ENCODE measurements at places on chromosomes 12 and 14.

DNA sequence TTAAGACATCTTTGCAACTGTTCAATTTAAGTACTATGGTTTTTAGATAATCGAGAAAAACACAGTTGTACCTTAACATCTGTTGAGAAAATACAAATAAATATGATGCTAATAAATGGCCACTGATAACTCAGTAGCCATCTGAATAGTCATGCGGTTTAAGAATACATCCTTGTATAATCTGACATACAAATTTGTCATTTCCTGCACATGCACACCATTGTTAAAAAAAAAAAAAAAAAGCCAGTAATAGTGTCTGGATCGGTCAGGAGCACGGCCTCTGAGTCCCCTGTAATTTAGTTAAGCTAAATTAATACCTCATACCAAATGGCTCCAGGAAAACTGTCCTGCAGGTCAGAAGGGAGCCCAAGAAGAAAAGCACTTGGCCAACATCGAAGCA is 16.8 kb downstream of the RFC5 start:
- DNase-seq, result no peak

- no peak for DNase-seq
Measured at GRCh38 chr14:93982230-93983007, 6.0 kb upstream of the ASB2 start.

GRCh38 chr14:90467501-90467900 is 70.7 kb downstream of the CALM1 start:
- DNase-seq, result no peak

DNA sequence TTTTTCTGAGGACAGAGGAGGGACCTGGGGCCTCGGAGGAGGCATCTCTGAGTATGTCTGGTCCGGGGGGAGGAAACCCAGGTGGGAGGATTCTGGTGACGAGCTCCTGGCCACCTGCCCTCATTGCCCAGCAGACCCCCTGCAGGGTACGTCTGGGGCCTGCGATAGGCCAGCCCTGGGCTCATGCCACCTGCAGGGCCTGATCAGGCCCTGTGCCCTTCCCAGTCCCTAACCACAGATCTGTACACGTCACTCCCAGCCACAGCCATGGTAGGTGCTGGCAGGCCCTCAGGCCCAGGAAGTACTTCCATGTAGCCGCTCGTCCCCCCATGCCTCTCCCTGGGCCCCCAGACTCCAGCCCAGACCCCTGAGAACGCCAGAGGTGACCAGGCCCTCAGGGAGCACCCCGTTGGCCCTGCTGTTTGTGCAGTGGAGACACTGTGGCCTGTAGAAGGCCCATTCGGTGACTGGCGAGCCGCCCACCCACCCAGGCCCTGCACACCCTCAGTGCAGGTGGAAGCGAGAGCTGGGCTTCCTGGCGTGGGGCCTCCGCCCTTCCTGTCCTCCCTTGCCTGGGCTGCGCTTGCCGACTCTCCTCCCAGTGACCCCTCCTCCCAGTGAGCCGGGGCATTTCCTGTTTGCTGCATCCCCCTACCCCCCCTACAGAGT is 5.7 kb downstream of the INF2 start:
- no peak for DNase-seq

DNA sequence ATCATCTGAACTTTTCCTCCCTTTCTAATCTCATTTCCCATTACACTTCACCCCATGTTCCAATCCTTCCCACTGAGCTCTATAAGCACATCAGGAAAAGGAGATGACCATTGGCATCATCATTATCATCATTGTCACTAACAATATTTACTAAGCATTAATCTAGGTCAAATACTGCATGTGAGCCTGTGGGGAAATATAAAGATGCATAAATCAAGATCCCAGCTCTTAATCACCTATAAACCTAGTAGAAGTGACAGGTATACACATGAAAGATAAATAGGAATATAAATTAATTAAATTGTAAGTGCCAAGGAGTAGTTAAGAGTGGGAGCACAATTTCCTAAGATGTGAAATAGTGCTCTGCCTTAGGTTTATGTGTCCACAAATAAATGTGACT is 100.6 kb downstream of the OTOGL start:
- DNase-seq, result no peak

GRCh38 chr12:58217130-58217529 is 275.8 kb downstream of the ATP23 start:
- DNase-seq, result no peak

DNA sequence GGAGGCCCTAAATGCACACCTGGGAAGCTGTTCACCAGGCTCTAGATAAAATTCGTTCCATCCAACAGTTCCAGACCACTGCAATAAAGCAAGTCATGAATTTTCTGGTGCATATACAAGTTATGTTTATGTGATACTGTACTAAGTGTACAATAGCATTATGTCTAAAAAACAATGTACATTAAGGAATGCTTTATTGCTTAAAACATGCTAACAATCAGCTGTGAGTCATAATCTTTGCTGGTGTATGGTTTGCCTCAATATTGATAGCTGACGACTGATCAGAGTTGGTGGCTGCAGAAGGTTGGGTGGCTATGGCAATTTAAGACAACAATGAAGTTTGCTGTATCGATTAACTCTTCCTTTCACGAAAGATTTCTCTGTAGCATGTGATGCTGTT is 52.3 kb downstream of the ATG14 start:
- DNase-seq, result no peak

DNA sequence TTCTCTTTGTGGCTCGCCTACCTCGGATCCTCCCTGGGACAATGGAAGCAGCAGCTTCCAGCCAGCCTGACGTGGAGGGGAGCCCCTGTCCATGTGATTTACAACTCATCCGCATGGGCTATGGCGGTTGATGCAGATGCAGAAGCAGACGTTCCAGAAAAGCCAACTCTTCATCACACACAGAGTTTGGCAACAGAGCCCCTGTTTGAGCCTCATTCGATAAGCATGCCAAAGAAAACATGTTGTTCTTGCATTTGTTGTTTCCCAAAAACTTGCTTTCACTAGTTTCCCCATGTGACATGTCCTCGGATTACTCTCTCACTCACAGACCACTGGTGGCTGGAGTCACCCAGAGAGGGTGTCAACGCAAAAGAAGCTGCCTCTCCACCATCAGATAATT is 16.4 kb upstream of the TC2N start:
- no peak for DNase-seq

GRCh38 chr14:56664811-56665421 is 85.3 kb downstream of the TMEM260 start:
- DNase-seq, result no peak

DNA sequence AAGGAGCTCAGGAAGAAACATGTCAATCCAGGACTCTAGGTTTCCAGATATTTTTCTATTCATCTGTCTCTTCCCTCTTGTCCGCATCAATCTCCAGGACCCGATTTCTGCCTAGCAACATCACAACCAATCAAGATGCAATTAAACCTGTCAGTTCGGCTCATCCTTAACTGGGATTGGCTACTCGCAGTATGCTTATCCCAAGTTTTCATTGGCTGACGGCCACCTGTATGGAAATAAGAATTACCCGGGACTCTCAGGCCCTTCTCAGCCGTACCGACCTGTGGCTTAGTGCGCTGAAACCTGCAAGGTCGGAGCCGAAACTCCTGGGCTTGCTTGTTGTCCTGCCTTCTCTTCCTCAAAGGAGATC is 20.4 kb upstream of the ATP5MC2 start:
- DNase-seq, result no peak

DNA sequence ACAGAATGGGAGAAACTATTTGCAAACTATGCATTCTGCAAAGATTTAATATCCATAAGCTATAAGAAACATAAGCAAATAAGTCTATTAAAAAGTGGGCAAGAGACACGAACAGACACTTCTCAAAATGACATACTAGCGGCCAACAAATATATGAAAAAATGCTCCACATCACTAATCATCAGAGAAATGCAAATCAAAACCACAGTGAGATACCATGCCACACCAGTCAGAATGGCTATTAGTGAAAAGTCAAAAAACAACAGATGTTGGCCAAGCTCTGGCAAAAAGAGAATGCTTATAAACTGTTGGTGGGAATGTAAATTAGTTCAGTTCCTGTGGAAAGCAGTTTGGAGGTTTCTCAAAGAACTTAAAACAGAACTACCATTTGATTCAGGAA is 121.3 kb downstream of the KCNMB4 start:
- DNase-seq, result no peak

DNA sequence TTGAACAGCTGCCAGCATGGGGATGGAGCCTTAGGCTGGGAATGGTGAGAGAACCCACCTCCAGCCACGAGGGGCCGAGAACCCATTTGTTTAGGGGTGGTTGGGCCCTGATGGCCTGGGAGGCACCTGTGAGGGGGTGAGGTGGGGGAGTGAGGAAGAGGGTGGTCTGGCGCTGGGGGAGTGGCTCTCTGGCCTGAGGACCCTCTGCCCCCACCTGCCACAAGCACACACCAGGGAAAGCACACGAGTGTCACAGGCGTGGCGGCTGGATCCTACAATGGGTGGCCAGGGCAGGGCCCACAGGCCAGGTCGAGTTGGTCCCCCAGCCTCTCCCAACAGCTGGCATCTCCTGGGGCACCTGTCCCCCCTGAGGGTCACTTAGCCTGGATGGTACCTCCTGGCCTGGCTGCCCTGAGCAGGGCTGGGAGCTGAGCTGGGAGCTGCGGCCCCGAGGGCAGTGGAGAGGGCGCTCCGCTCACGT is 340.5 kb downstream of the TMEM121 start:
- no peak for DNase-seq

DNA sequence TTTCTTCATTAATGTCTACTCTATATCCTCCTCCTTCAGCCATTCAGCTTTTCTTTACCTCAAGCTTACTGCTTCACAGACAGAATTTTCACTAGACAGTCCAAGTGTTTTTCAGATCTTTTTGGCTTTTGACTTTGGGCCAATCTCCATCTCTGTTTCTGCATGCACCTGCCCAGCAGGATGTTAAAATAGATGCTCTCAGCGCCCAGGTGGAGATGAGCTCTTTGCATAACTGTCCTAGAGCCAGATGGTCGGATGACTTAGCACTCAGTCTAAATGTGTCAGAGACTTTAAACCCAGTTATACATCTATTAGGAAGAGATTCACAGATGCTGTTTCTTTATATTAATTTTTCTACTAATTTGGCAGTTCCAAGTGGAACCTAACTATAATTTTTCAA is 80.3 kb upstream of the SSTR1 start:
- no peak for DNase-seq

DNA sequence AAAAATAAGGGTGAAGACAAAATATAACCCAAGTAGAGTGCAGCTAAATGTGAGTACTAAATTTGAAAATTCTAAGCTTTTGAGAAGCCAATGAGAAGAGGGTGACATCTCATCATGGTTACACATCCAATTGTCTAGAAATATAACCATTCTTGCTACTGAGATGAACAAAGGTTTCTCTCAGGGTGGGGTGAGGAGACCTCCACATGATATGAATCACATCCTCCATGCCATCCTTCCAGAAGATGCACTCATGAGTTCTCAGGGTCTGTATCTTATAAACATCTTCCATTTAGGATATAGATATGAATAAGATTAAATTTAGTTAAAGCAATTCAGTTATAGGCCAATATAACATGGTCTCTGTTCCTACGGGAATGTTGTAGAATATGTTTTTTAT is 38.9 kb upstream of the E2F7 start:
- DNase-seq, result no peak

DNA sequence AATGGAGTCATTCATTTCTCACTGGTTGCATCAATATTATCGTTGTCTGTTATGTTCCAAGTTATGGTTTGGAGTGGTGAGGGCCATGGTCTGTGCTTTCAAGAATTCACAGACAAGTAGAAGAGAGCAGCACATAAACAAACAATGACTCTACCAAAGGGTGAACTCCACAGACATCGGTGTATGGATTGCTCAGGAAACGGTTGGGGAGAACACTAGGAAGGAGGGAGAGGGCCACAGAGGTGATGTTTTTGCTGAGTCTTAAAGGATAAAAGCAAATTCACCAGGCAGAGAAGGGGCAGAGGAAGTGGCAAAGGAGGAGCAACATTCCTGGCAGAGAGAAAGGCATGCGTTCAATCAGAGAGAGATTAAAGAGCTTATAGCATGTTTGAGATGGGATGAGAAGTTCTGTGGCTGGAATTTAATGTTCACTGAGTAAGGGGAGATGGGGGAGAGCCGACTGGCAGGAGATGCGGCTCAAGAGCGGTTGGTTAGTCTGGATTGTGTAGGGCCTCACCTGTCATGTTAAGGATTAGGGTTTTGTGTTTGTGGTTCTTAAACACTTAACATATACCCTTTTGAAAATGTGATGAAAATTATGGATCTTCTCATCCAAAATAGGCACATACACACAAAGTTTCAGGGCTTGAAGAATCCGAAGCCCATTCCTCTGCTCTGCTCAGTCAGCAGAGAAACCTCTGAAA is 42.3 kb upstream of the FRMD6 start:
- DNase-seq, result no peak

DNA sequence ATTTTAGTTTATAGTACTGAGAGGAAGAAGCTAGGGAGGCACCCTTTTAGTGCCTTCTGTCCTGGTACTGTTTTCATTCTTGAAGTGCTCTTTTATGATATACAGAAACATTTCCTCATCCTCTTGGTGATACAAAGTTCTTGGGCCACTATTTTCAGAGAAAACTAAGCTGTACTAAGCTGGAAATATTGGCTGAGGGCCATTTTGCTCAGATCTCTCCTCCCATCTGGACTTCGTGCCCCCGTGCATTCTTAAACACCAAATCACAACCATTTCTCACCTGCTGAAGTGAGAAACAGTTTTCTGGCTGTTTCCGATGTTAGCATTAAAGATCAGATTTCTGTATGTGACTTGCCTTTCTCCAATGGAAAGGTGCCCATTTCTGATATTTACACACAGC is 158.9 kb downstream of the FBXL14 start:
- DNase-seq, result no peak

- no peak for DNase-seq
Measured at GRCh38 chr12:11797317-11797913, 147.9 kb downstream of the ETV6 start.

- no peak for DNase-seq
Measured at GRCh38 chr12:58309806-58310205, 368.4 kb downstream of the ATP23 start.

DNA sequence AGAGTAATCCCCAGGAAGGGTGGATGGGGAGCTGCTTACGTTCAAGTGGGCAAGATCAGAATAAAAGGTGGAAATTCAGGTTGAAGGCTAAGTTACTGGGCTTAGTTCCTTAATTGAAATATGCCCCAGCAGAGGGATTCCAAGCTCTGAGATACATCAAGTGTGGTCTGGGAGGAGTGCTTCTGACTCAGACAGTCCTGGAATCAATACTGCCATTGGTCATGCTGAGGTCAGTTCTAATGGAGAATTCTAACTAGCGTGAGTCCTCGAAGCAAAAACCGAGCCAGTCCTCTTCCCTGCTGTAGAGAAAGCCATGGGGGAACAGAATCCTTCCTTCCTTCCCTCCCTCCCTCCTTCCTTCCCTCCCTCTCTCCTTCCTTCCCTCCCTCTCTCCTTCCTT is 39.9 kb downstream of the NOS1 start:
- DNase-seq, result no peak

DNA sequence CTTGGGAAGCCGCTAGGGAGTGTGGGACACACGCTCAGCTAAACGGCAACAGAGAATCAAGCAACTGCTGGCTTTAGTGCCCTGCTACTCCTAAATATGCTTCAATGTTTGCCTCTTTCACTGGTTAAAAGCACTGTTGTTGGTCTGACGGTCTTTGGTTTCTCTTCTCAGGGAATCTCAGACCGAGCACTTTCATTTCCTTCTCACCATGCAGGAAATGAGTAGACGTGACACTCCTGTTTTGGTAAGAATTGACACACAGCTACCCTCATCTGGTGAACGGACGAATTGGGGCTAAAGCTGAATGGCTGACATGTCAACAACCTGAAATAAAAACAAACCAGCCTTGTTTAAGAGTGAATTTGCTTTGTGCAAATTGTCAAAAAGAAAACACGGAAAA is 57.5 kb upstream of the PIWIL1 start:
- no peak for DNase-seq
